Activated naive CD4-positive, alpha-beta T cell treated with anti-CD3 and anti-CD28 coated beads for 36 hours (primary cell): ENCODE measurements at places on chromosomes 12 and 14.

DNA sequence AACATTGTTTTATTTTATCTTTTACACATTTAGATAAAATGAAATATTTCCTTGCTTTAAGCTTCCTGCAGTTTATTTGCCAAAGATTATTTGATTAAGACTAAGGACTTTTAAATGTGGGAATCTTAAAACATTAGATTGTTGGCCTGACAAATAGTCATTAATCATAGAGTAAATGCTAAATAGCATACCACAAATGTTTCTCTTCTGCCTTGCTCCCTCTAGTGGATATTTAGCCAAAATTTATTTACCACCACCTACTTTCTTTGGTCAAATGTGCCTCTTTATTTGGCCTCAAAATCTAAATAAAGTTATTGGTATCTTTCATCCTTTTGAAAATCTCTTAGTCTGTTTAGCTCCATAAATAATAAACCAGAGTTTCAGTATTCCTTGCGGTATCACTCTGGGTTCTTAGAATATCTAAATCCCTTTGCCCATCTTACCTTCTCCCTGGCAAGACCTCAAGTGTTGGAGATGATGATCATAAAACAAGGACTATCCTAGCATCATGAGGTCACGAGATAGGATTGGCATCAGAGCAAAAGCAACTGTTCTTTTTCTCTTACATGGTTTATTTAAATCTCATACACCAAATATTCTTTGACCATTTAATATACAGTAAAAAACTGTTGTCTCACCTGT is 150.6 kb upstream of the AEBP2 start:
- DNase-seq, result no peak

DNA sequence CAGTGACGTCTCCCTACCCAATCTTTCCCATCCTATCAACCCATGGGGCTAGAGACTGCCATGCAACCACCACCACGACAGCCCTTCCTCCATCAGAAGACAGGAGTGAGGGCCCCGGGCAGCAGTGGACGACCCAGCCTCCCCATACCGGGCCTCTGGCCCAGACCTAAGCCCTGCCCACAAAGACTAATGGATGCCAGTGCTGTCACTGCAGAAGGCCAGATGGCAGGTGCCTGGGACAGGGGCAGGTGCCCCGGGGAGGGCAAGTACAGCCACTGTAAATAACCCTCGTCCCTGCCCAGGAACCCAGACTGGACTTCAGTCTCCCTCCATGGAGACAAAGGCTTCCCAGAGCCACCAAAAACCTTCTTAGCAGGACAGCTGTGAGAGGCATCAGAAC is 20.3 kb upstream of the HSPB8 start:
- no peak for DNase-seq

DNA sequence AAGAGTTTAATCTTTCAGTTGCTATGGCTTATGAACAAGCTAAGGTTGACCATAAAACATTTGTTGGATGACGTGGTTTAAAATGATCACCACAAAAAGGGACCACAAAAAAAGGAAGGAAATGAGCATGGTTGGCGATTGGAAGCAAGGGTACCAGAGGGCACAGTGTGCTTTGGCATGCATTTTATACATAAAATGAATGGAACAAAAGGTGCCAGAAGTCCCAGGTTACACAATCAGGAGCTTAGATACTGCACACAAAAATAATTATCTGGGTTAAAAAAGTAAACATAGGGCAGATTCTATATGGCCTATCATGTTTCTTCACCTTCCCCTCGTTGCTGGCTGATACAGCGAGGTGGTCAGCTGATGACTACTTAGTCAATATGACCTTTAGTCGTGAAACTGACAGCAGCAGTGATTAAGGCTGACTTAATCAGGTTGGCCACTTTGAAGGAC is 50.7 kb downstream of the ZC3H14 start:
- no peak for DNase-seq

DNA sequence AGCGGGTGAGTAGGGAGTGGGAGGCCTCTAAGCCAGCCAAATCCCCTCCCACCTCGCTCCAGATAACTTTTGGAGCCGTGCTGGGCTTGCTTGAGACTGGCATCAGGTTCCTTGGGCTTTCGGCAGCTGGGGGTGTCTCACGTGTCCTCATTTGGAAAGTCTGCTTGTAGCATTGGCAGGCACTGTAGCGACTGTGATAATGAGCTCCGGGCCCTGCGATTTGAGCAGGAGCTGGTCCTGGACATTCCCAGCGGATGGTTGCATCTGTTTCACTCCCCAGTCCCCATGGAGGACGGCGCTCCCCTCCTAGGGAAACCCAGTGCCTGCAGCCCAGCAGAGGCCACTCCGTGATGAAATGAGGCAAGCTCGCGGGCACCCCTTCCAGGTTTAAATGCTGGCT is 49.4 kb downstream of the DGLUCY start:
- DNase-seq, result no peak

DNA sequence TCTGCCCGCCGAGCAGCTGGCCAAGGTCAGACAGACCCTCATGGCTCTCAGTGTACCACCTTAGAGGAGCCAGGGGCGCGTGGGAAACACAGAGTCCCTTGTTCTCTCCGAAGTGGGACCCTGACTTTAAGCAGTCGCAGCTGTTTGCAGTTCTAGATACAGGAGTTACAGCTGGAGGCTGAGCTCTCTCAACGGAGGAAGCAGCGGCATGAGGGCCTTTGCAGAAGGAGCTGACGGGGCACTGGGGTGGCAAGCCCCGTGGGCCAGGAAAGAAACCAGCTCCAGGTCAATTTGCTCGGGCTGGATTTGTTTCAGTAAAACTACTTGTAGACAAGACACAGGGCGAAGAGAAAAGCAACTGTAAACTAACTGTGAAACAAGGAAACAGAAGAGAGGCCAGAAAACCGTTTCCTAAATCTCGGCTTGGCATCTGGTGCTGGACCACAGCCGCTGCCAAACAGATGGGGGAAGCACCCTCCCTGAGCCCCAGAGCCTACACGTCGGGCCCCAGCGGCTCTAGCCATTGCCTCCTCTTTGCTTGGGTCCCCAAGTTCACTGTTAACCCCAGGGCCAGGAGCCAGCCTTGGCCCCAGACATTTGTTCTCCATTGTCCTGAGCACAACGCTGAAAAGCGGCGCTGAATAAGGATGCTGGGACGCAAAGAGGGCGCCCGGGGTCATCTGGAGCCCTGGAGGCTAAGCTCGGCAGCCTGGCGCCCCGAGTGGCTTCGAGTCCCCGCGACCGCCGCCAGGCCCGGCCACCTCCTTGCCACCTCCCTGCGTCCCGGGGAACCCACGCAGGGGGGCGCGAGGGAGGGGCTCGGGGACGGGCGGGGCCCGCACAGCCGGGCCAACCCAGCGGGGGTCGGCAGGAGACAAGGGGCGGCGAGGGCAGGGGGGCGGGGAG is 914 bp upstream of the PACS2 start:
- DNase-seq, result peak; percentile 28

DNA sequence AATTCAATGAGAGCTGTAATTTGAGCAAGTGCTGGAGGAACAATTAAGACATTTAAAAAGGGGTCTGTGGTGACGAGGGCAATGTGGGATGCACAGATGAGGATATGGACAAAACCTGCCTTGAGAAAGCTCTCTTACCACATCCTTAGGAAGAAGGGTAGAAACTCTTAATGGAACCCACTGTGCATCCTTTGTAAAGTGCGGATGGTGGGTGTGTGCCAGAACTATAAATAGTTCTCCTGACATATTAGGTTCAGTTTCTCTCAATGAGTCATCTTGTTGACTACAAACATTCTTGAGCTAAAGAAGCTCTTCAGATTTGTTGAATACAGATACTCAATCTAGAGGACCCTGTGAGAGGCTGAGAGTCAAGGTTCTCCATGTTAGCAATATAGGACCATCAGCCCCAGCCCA is 106.1 kb upstream of the ANO4 start:
- no peak for DNase-seq

- DNase-seq, result no peak
Observed at GRCh38 chr14:93121030-93121834, 5.5 kb upstream of the ITPK1 start.

- no peak for DNase-seq
Observed at GRCh38 chr12:14219156-14219555, 146.3 kb upstream of the ATF7IP start.

GRCh38 chr12:110073049-110073831 is 24.9 kb upstream of the C12orf76 start:
- DNase-seq, result peak; percentile 52

- DNase-seq, result no peak
Observed at GRCh38 chr14:92880851-92881250, 42.1 kb upstream of the CHGA start.

DNA sequence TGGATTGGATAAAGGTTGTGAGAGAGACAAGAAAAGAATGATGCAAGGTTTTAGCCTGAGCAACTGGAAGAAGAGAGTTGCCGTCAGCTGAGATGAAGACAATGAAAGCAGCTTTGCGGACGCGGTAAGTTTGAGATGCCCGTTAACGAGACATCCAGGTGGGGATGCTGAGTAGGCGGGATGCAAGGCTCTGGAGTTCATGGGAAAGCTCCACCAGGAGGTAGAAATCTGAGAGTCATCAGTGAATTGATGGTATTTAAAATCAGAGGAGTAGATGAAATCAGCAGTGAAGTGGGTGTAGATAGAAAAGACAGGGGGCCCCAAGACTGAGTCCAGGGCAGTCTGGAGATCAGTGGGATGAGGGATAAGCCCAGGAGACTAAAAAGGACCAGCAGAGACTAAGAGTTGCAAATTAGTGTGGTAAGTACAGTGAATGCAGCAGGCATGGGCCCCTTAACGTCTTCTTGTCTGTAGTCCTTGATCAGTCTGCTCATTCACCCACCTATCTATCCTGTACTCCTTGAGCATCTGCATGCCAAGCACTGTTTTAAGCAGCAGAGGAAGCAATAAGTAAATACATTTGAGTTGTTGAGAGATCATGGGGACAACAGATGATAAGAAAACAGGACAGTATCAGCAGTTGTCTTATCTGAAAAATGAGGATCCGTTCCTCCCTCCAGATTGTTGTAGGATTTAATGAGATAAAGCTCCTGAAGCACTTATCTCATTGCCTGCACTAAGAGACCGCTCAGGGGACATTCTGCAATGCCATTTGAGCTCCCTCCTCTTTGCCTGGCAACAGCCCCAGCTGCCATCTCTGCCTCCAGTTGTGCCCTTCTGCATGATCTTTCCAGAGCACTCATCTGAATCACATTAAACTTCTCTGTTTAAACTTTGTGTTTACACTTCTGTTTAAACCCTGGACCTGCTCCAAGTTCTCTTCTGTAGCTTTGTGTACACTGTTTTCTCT is 91.5 kb downstream of the APAF1 start:
- DNase-seq, result no peak

DNA sequence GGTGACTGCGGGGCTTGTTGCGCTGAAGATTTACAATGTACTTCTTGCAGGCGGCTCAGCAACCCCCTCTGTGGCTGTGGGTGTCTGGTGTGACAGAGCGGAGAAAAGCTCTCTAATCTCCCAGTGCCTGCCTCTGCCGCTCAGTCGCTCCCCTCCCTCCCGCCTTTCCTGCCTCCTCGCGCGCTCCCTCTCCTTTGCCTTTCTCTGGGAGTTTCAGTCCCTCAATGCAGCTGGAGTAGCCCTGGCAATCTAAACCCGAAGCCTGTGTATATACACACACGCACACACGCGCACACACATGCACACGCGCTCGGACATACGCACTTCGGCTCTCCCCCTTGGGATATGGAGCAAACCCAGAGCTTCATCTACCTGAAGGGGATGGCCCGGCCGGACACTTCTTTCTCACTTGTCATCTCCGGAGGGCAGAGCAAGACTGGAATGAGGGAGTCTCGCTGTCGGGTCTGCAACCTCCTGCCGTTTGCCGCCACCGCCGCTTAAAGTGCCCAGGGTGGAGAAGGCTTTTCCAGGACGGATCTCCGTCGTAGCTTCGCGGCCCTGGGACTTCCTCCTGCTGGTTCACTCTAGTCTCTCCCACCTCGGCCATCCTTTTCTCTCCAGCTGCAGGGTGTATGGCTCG is 599 bp upstream of the TRHDE start:
- no peak for DNase-seq

GRCh38 chr12:86660488-86661147 is 404.4 kb upstream of the MGAT4C start:
- no peak for DNase-seq

DNA sequence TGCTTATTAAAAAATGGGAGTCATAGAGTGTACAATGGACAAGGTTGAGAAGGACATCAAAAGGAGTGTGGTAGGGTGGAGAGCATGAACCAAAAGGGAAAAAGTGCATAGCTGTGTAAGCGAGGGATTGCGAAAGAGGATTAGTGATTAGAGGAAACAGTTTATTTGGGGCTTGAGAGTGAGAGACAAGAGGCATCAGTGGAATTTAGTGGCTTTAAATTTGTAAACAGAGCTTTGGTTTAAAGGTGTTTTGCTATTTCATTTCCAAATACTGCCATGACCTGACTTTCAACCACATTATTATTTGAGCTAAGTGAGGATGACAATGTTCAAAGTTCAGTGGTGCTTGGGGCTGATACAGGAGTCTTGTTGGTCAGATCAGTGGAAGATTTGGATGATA is 53.4 kb downstream of the SLC16A7 start:
- no peak for DNase-seq

DNA sequence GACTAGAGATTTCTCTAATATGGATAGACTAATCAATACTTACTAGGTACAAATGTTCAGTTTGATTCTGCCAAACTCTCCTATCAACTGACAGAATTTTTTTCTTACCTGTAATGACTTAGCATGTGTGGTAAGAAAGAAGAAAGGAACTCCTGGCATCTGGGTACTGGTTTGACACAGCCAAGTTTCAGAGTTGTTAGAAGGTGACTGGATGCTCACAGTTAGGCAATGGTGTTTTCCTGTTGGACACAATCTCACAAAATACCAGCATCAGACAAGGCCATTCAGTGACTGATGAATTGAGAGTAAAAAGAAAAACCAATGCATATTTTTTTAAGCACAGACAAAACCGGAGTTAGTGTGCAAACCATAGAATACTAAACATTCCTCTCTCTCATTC is 4.2 kb downstream of the MUCL1 start:
- DNase-seq, result peak; percentile 35

GRCh38 chr14:90496379-90496778 is 99.5 kb downstream of the CALM1 start:
- no peak for DNase-seq

DNA sequence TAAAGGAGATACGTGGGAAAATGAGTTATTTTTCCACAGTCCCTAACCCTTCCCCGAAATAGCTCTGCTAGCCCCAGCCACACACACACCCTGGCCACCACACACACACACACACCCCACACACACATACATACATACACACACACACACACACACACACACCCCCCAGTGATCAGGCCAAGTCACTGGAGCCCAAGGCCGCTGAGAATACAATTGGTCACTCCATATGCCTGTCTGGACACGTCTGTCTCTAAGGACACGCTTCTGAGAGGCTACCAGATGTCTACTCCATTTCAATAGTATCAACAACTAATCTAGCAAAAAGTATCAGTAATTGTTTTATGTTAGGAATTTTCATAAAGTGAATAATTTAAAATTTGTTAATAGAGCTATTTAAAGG is 13.0 kb upstream of the DIABLO start:
- DNase-seq, result no peak

- DNase-seq, result no peak
Observed at GRCh38 chr14:63477556-63477955, 65.6 kb downstream of the PPP2R5E start.

GRCh38 chr12:68842123-68842522 is 34.1 kb downstream of the MDM2 start:
- DNase-seq, result no peak

GRCh38 chr14:96586921-96587822 is 85.0 kb downstream of the PAPOLA start:
- no peak for DNase-seq

GRCh38 chr12:88313554-88313953 is 171.4 kb downstream of the TMTC3 start:
- DNase-seq, result no peak

GRCh38 chr12:14850929-14851663 is 7.8 kb upstream of the ART4 start:
- DNase-seq, result no peak

GRCh38 chr14:39875028-39875427 is 442.8 kb upstream of the FBXO33 start:
- DNase-seq, result no peak
